Activated naive CD8-positive, alpha-beta T cell treated with anti-CD3 and anti-CD28 coated beads, Interleukin-2, amount 50 U/mL, for 24 hours (primary cell): ENCODE measurements at places on chromosomes 3 and 15.

GRCh38 chr15:80531796-80532195, 127.6 kb downstream of the ARNT2 start:
- DNase-seq, result no peak

GRCh38 chr3:120791913-120792312, 49.4 kb downstream of the GTF2E1 start:
- no peak for DNase-seq

DNA sequence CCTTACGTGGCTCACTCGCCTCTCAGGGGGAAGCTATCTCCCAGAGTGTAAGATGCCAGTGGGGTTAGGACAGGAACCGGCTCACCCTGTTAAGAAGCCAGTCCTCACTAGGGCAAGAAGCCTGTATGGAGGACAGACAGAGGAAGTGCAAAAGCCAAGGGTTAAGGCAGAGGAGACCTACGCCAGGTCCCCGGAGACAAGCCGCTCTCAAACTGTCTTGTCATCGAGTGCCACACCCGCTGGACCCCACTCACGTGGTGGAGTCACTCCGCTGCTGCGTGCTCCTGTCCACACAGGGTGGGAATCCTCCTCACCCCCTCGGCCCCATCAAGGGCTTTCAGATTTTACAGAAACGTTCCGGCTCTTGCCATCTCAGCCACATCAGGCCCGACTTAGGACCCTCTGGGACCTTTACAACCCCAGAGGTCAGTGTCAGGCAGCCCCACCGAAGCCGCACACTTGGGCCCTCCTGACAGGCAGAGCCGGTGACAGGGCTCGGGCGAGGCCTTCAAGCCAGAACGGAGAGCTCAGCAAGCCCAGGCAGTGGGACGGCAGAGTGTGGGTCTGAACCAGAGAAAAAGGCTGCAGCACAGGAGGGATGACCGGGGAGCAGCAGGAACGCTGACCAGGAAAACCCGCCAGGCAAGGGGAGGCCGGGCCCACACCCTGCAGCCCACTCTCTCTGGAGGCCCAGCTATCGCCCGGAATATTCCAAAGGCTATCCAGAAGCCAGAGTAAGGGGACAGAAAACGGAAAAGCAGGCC, 61.7 kb downstream of the XXYLT1 start:
- no peak for DNase-seq

DNA sequence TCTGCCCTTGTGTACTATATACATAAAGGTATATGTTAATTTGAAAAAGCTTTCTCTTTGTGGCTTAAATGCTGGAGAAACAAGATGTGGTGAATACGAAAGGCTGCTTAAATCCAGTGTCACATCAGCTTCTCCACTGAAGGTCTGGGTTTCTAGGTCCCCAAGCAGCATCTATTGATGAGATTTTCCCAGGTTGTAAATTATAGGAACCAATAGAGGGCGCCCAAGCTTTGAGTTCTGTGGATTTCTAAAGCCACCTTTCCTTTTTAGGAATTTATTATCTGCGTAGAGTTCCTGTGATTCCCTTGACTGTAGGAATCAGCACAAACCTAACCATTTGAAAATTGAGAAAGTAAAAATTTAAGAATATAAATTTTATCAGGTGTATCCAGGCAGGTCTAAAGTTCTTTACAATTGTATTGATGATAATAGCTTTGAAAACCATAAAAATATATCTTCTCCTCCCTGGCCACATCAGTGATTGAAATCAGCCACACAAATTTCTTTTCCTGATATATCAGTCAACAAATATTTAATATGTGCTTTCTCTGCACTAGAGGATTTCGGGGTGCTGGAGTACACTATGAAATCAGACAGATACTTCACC, 88.3 kb upstream of the ADAMTSL3 start:
- DNase-seq, result no peak

DNA sequence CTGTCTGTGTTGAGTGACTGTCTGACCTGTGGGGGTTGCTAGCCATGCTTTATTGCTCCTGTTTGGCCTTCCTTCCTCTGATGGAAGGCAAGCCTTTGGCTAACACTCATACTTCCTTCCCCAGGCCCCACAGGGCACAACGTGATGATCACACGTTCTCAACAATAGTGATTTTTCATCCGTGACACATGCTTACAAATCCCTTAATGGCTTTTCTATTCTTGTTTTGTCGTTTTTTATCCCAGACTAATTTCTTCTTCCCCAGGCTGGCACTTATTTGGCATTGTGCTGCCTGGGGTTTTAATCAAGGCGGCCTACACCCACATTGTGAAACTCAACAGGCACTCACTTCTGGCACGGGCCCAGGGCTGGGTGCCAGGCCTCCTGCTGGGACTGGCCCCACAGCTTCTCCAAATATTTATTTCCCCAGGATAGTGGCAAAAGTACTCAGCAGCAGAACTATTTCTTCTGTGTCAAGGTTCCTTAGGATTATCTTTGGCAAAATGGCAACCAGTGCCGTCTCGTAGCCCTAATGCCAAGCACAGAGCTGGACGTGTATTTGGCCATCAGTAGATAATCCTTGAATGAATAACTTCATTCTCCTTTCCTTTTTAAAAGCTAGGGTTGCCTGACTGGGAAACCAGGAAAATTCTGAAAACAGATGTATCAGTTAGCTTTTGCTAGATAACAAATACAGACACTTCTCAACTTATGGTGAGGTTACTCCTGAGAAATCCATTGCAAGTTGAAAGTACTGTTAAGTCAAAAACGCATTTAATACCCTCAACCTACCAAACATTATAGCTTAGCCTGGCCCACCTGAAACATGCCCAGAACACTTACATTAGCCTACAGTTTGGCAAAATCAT, 30.6 kb downstream of the CMTM7 start:
- DNase-seq, result no peak

DNA sequence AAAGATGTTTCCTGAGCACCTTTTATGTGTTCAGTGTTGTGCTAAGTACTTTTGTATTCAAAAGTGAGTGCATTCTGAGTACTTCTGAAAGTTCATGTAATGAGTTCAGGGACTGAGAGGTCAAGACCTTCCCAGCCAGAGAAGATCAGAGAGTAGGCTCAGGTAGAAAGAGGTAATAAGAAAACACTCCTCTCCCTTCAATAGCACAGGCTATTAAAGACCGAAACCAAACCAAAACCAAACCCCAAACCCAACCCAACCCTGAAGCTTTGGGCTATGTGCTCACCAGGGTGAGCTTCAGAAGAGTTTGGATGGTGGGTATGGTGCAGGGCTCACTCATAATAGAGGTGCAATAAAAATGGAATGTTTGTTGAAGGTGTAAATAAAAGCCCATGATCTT, 76.7 kb upstream of the FAM3D start:
- DNase-seq, result no peak

- peak; percentile 77 for DNase-seq
Observed at GRCh38 chr15:84748274-84749110, at the start of gene ZNF592. Gene ZNF592, plus strand, starts transcription at chr15:84748592. Its CDS starts 34,084 bp downstream, at chr15:84782676.

GRCh38 chr3:4818164-4818563, 161.1 kb upstream of the BHLHE40 start:
- no peak for DNase-seq

GRCh38 chr3:61632568-61633175, 71.3 kb downstream of the PTPRG start:
- no peak for DNase-seq

DNA sequence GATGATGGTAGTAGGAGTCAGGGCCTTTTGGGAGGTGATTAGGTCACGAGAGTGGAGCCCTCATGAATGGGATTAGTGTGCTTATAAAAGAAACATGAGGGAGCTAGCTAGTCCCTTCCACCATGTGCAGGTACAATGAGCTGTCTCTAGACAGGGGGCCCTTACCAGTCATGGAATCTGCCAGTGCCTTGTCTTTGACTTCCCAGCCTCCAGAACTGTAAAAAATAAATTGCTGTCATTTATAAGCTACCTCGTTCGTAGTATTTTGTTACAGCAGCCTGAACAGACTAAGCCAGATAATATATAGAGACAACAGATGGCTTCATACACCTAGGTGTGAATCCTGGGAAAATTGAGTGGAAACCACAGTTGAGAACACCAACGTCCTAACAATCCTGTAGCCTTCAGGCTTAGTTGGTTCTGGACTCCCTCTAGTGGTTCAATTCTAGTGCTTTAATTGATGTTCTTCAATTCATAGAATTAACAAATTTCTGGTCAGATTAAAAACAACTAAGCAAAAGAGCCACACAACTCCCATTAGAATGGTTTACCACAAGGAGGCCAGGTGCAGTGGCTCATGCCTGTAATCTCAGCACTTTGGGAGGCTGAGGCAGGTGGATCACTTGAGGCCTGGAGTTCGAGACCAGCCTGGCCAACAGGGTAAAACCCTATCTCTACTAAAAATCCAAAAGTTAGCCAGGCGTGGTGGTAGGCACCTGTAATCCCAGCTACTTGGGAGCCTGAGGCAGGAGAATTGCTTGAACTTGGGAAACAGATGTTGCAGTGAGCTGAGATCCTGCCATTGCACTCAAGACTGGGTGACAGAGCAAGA, 21.3 kb upstream of the GATM start:
- DNase-seq, result no peak

GRCh38 chr3:194565597-194566190, 67.5 kb downstream of the TMEM44 start:
- no peak for DNase-seq

GRCh38 chr3:106826791-106827311, 550.4 kb upstream of the CCDC54 start:
- no peak for DNase-seq

- DNase-seq, result no peak
Observed at GRCh38 chr3:8156831-8157230, 344.8 kb upstream of the LMCD1 start.

DNA sequence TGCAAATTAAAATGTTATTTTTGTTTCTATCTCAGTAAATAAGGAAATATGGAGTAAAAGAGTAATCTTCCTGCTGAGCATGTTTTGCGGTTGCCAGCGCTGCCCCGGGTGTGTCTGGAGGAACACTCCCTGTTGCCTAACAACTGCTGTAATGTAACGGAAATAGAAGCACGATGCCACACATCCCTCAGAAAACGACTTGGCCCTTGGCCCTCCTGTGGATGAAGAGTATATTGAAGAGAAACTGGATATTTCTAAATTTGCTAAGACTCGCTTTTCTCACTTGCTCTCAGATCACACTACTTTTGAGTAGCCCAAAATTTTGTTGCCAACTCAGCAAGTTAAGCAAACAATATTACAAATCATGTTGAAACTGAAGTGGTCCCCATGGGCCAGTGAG, 18.9 kb downstream of the CX3CR1 start:
- DNase-seq, result peak; percentile 63

DNA sequence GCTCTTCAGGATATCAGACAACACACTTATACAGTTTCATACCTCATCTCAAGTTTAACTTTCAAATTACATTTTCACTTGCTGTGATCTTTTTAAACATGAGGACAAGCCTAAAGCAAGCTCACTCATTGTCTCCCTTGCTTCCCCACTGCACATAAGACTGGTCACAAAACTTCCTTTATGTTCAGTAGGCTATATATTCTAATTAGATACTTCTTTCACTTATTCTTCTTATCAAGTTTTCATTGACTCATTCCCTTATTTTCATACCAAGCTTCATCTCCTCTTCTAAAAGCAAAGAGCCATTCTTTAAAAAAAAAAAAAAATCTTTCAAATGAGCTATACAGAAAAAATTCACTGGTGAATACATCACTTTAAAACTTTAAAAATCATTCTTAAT, 62.6 kb downstream of the ESYT3 start:
- DNase-seq, result no peak

GRCh38 chr15:68992696-68993095, 21.8 kb upstream of the NOX5 start:
- DNase-seq, result no peak

- no peak for DNase-seq
Observed at GRCh38 chr3:174596447-174596982, 262.6 kb upstream of the NAALADL2 start.

DNA sequence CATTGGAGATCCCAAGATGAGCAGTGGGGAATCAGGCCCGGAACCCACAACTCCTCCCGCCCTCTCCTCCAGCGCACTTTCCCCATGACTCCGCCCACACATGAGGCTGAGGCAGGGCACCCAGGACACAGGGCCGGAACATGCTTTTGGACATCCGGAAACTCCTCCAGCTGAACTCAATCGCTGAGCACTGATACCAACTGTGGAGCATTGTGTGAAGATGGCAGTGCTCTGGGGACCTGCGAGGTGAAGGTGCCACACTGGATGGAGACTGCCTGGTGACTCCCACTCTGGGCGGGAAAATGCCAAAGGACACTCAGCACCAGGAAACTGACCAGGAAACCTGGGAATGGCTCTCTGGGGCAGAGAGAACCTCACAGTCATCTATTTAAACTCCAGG, 189.1 kb downstream of the FAM43A start:
- no peak for DNase-seq

- peak; percentile 45 for DNase-seq
Observed at GRCh38 chr3:13655061-13655913, 106.4 kb downstream of the FBLN2 start.

- no peak for DNase-seq
Observed at GRCh38 chr3:39491733-39492350, 24.4 kb downstream of the MOBP start.

DNA sequence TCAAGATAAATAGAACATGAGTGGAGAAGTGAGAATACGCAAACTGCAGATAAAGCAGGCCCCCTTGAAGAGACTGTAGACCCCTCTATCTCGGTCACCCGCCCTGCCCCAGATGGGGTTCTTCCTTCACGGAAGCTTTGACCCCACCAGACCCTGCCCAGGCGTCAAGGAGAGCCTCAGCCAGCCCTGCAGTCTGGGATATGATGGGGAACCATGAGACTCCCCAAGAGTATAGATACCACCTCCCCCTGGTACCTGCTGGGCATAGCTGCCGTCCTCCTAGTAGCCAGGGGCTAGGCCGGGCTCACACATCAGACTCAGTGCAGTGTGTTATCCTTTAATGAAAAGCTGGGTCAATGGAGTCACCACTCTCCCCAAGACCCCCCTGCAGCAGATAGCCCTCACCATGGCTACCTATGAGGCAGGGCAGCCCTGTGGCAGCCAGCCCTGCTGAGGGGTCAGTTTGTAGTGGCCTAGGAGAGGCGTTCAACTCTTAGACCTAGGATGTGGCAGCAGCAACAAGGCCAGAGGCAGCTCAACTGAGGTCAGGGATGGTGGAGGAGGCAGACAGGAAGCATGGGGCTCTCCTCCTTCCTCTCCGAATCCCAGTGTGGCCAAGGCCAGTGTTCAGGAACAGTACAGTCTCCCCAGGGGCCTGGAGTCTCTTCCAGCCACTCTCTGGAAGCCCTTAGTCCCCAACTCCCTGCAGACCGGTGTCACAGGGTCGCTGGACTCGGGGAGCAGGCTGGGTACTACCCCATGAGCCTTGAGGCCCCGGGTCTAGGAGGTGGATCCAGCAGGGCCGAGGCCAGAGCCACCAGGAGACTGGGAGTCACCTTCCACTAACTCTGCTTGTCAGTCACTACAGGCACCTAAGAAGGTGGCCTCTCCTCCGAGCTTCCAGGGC, 26.1 kb downstream of the PLXNB1 start:
- DNase-seq, result no peak
